Mesenchymal stem cell (in vitro differentiated cells and primary cell): ENCODE measurements at places on chromosomes 16 and 17.

DNA sequence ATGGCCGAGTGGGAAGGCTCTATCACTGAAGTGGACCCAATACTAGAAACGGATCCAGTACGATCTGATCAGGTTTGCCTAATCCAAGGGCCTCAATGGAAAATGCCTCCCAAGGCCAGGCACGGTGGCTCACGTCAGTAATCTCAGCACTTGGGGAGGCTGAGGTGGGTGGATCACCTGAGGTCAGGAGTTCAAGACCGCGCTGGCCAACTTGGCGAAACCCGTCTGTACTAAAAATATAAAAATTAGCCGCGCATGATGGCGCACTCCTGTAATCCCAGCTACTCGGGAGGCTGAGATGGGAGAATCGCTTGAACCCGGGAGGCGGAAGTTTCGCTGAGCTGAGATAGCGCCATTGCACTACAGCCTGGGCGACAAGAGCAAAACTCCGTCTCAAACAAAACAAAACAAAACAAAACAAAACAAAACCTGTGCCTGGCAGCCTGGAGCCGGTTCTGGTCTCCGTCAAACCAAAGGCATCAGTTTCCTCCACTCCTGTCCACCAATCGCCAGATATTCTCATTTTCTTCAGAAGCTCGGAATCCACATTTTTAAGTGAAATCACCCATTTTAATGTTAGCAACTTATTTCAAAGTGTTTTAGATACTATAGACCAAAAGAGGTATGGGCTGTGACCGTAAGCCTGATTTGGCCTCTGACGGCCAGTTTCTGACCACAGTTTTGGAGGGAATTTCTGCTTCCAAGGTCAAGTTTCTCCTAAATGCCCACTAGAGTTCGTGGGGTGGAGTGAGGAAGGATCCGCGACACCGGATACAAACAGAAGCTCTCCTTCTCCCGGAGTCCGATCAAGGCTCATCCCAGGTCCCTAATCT, 664 bp downstream of the NQO1 start:
- peaks cover 13% of the 10 kb centered on the region for H3K4me1 ChIP-seq
- H3K36me3 ChIP-seq: peaks cover 10% of the 10 kb centered on the region
- peak overlapping the region; percentile 98 for H3K27ac ChIP-seq
- no peaks in the 10 kb centered on the region for H3K27me3 ChIP-seq
- DNase-seq: no peak

DNA sequence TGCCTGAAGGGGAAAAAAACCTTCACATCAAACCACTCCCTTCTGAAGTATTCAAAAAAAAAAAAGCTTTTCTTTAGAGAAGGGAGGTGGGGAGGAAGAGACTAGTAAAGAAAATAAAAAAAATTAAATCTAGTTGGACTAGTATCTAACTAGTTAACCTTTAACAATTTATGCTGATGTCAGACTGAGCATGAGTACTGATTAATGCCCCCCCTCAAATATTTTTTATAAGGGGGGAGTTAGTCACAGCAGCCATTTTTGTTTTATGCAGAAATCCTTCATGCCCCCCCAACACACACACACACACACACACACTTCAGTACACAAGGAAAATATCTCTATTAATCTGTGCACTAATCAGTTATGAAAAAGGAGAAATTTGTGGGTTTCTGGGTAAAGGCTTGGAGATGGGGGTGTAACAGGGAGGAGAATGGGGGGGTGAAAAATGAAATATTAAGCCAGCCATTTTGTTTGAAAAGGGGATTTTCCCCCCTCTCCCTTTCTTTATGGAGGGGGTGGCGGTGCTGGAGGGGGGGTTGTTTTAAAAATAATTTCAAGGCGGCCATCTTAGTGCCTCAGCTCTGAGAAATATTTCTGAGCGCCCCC, 4.7 kb upstream of the CHD3 start:
- H3K36me3 ChIP-seq: peaks cover 4% of the 10 kb centered on the region
- H3K4me3 ChIP-seq: no peak overlapping the region
- peak overlapping the region; percentile 53 for H3K27ac ChIP-seq
- DNase-seq: peak; percentile 44
- no peaks in the 10 kb centered on the region for H3K27me3 ChIP-seq

DNA sequence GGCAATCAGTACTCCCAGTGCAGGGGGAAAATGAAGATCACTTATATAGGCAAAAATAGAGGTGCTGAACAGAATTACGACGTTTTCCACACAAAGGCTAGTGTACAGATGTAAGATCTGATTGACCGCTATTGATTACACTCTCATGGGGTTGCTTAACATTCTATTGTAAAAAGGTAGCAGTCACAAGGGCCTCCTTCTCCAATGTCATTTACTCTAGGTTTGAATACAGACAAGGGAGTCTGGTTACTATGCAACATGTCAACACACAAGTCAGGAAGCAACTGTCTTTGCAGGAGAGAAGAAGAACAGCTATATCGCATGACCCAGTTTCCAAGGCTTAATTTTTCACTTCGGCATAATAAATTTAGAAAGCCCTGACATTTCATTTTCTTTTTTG, 7.9 kb downstream of the KRT37 start:
- no peaks in the 10 kb centered on the region for H3K36me3 ChIP-seq
- peak overlapping the region; percentile 85 for H3K27ac ChIP-seq
- peaks cover 9% of the 10 kb centered on the region for H3K27me3 ChIP-seq
- no peak overlapping the region for H3K4me3 ChIP-seq
- H3K4me1 ChIP-seq: peaks cover 18% of the 10 kb centered on the region

DNA sequence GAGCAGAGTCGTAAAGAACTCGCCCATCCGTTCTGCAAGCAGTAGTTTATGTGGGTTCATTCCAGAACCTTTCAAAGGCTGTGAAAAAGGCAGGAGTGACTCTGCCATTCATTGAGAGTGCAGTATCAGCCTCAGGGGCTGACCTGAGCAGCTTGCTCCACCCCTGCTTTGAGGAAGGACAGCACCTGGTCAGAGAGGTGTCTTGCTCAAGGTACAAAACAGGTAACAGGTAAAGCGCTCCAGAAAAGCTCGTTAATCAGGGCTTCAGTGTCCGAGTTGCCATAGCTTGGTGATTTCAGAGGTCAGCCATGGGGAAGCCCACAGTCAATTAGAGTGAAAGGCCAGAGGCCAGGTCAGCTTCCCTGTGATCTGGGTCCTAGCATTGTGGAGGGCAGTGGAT, 251.1 kb downstream of the ABCC12 start:
- H3K27me3 ChIP-seq: no peaks in the 10 kb centered on the region
- no peak for DNase-seq
- no peaks in the 10 kb centered on the region for H3K4me1 ChIP-seq
- no peaks in the 10 kb centered on the region for H3K36me3 ChIP-seq
- H3K27ac ChIP-seq: no peak overlapping the region

DNA sequence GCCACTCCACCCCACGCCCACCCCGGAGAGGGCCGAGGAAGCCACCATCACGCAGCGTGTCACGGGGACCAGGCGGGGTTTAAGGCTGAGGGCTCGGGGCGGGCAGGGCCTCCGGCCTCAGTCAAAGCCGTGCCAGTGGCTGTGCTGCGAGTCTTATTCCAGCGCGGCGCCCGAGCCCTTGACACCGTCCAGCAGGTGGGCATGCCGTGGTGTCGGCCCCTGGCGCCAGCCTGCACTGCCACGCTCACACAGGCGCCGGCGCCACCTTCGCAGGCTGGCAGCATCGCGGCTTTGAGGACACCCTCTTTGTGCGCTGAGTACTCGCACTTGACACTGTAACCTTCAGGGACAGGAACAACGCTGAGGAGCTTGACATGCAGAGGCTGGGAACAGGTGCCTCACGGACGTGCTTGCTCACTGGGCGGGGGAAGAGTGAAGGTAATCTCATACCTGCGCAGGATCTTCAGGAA, 34.0 kb upstream of the ZNF629 start:
- DNase-seq: no peak
- no peaks in the 10 kb centered on the region for H3K36me3 ChIP-seq
- H3K27ac ChIP-seq: no peak overlapping the region
- H3K4me3 ChIP-seq: no peak overlapping the region
- H3K27me3 ChIP-seq: peaks cover 8% of the 10 kb centered on the region

GRCh38 chr17:33389504-33390135, 96.5 kb upstream of the ASIC2 start:
- H3K36me3 ChIP-seq: no peaks in the 10 kb centered on the region
- H3K27ac ChIP-seq: no peak overlapping the region
- H3K27me3 ChIP-seq: peaks cover 30% of the 10 kb centered on the region
- no peak overlapping the region for H3K4me3 ChIP-seq

DNA sequence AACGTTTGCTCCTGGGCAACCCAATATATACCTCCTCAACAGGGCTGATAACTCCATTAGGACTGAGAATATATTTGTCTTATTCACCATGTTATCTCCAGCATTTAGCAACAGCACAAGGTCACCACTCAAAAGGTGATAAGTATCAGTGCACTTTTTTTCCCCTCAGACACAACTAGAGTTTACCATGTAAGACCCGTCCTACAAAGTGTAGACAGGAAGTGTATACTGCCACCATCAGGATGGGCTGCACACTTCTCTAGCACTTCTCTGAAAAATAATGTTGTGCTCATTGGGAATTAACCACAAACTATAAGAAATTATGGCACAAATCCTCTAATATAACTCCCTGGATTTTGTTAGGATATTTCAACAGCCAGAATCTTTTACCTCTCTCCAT, 5.7 kb upstream of the VAT1L start:
- DNase-seq: peak; percentile 49
- H3K27me3 ChIP-seq: peaks cover 19% of the 10 kb centered on the region
- H3K27ac ChIP-seq: no peak overlapping the region
- H3K4me1 ChIP-seq: no peaks in the 10 kb centered on the region

GRCh38 chr16:13959626-13960025, 39.7 kb downstream of the ERCC4 start:
- DNase-seq: no peak
- H3K4me3 ChIP-seq: no peak overlapping the region
- H3K27ac ChIP-seq: no peak overlapping the region
- no peaks in the 10 kb centered on the region for H3K27me3 ChIP-seq
- H3K36me3 ChIP-seq: no peaks in the 10 kb centered on the region

DNA sequence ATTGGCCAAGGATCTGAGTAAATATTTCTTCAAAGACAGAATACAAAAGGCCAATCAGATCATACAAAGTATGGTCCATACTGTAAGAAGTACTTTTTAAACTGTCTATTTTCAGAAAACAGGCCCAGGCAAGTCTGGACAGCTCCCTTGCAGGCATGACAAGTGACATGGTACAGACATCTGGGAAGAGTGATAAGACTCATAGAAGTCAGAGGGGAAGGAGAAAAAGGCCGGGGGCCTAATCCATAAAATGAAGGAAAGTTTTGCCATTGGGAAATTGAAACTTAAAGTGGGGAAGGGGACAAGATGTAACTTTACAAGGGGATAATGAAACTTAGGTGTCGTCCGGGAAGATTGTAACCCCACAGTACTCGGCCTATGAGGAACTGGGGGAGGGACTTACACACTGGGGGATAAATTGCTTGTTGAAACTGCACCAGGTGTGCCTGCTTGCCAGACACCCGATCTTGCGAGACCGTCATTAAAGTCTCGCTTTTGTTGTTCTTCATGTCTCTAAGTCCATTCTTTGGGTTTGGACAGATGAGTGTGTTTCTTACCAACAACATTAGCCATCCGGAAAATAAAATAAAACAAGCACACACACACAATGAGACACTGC, 684.0 kb downstream of the CDH11 start:
- no peak overlapping the region for H3K4me3 ChIP-seq
- no peaks in the 10 kb centered on the region for H3K27me3 ChIP-seq
- no peaks in the 10 kb centered on the region for H3K4me1 ChIP-seq
- H3K36me3 ChIP-seq: no peaks in the 10 kb centered on the region

DNA sequence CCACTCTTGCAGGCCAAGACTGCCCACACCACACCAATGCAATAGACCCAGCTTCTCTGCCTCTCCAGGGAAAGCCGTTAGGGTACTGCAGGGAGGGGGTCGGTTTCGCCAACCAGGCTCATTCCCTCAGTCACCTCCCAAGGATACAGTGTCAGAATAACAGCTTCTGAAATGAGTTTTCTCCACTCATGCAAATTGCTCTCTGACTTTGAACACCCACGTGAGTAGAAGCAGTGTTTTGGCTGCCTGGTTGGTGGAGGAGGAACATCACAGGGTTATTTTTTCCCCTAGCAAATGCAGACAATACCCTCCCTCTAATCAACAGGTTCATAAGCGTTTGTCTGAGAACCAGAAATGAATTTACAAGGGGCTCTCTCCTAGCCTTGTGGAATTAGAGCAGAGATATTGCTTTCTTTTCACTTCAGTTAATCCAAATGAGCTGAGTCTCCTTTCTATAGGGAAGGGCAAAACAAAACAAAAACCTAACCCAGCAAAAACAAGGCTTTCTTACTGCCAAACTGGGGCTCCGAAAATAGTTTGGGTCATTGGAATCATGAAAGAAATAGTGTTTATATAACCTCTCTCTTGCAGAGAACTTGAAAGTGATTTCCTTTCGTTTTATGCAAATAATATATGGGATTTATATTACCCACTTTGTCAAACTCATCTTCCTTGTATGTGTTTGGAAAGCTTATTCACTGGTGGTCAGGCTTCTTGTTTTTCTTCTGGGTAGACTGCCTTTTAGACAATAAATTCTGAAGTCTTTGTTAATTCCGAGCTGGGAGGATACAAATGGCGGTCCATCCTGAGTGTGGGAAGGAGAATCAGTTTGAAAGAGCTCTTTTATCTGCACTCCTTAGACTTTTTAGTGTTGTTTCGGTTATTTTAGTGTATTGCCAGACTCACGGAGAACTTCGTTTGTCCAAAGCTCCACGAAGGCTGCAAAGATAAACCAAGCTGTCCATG, 229.9 kb downstream of the MSI2 start:
- DNase-seq: no peak
- H3K27ac ChIP-seq: no peak overlapping the region

DNA sequence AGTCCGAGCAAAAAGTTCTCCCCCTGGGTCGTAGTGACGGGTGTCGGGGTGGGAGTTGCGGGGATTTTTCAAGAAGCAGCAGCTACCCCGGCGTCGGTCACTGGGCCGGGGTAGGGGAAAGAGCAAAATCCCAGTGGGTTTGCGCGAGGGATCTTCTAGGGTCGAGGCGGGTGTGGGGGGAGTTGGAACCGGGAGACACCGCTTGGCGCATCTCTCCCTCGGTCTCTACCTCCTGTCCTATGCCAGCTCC, 2.3 kb upstream of the UBTF start:
- H3K4me3 ChIP-seq: peak overlapping the region; percentile 89
- H3K27me3 ChIP-seq: no peaks in the 10 kb centered on the region
- peaks cover 19% of the 10 kb centered on the region for H3K4me1 ChIP-seq
- no peak for DNase-seq
- peak overlapping the region; percentile 81 for H3K27ac ChIP-seq
- peaks cover under 1% of the 10 kb centered on the region for H3K36me3 ChIP-seq
